ENCODE measurements at places on chromosomes 2 and 18.

DNA sequence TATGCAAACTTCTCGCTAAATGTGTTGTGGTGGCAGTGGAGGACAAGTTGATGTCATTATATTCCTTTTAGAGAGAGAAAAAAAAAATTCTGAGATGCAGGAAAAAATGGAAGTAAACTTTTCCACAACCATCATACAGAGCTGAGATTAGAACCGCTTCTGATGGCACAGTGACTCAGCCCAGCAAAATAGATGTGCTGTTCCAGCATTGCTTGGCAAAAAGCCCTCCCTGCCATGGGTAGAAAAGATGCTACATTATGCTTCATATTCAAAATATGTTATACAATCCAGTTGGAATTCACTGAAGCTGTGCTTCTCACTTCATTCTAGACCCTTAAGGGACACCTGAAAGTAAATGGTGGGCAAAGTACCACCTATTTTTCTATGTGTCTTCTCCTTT, 1047.6 kb upstream of the FANCL start:
- ATAC-seq: no peak

GRCh38 chr2:218879776-218880101, 913 bp upstream of the WNT10A start:
- no peak for ATAC-seq

GRCh38 chr2:113216321-113216720, 42.5 kb downstream of the PSD4 start:
- no peak for ATAC-seq

- ATAC-seq: no peak
Measured at GRCh38 chr18:12106471-12106870, 12.8 kb downstream of the ANKRD62 start.

DNA sequence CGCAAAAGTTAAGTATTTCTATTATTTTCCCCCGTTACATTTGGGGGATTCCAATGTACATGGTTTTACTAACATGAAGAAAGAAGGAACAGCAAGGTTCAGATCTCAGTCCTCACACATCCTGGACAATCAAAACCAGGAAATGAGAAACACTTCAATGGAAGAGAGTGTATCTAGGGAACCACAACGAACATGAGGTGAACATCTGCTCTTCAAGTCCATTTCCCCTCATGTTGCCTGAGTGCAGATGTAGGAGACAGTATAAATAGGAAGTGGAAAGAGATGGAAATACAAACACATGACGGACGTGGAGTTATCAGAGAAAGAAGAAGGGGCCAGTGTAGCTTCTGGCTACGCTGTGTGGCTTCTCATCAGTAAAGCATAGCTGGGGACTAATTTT, 52.6 kb downstream of the CHN1 start:
- no peak for ATAC-seq

- no peak for ATAC-seq
Measured at GRCh38 chr2:42906557-42907411, 114.4 kb upstream of the HAAO start.

GRCh38 chr2:55103046-55103445, 52.8 kb upstream of the RTN4 start:
- no peak for ATAC-seq

- ATAC-seq: no peak
Measured at GRCh38 chr2:128605421-128605820, 286.8 kb upstream of the HS6ST1 start.
